ENCODE measurements at places on chromosomes 1 and 21. TPM values are rescaled to one million over a fixed set of nuclear protein-coding genes. Genes with fewer than 3 reads are reported as not detected.
A peak's percentile ranks its signal among the peaks of the same experiment; 100 is the strongest.

DNA sequence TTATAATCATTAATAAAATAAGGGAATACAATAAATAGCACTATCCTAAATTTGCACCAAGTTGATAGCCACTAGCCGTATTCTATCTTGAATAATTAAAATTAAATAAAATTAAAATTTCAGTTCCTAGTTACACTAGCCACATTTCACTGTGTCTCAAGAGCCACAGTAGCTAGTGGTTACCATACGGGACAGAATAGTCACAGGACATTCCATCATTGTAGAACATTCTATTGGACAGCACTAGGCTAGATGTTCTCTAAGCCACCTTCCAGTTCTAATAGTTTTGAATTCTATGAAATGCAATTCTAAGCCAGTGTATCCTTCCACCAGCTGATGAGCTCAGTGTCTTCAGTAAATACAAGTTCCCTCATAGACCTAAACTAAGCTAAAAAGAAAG is 71.1 kb upstream of the GOLT1A start:
- no peak for DNase-seq

DNA sequence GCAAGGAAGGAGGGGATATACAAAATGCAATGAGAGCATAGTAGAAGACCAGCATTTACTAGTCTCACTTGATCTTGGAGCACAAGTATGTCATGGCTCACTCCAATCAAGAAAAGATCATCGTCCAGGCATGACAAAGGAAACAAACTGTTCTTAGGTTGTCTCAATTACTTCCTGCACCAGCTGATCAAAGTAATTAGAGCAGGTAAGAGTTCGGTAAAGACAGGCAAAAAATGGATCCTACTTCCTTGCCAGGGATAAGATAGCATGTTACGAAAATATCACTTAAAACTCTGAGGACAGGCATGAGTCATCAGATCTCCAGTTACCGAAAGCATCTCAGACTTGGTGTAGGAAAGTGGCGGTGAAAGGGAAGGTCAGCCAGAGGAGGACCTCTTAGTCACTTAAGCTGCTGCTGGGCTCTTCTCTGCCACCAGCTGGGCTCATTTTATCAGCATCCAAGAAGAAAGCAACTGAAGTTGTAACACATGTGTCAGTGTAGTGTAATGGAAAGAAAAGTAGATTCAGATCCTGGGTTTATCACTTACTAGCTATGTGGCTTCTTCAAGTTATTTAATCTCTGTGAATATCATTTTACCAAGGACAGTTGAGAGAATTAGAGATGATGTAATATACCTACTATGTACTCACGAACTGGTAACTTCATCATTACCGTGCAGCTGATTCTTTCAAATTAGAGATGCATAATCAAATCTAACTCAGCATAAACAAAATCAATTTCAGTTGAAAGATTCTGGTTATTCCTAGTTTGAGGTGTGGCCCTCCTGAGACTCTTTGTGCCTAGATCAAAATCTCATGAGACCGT is 46.8 kb downstream of the XCL1 start:
- peak; percentile 48 for DNase-seq

The BCL2L15 gene
- total RNA-seq: not detected

The OR2AK2 gene
- not detected for total RNA-seq

- no peak for DNase-seq
These were observed 457 bp downstream of the SRM start for GRCh38 chr1:11059155-11059967.

DNA sequence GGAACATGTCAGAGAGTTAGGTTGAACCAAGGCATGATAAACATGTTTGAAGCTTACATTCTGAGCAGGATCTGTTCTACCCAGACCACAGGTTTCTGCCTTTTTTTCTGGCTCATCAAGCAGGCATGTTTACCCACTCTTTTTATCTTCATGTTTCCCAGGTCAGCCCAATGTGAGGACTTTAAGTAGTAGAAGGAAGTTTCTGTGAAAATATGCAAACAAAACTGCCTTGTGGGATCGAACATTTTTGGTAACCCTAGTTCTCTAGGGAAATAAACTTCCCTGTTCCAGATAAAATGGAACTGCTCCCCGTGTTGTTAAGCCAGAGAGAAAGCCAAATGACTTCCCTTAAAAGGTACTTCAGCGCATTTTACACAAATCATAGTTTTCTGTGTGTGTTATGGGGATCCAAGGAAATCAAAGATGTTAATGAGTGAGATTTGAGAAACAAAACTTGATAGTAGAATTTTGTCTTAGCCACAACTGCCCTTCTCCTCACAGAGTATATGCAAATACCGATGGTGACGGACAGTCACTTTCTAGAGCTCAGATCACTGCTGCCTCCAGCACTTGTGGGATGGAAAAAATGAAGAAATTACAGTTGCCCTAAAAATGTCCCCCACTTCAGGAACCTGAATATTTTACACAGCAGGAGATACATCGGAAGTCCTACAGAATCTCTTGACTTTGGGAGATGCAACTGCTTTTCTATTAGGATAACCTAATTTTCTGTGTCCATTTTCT is 765 bp upstream of the HIPK1 start:
- DNase-seq: no peak

- peak; percentile 79 for DNase-seq
These were observed 29.7 kb downstream of the PBX1 start for GRCh38 chr1:164588516-164589341.

The TRIM67 gene
- 0.16 TPM for total RNA-seq
